H4 (cell line): ENCODE measurements at places on chromosomes 2 and 18. TPM values are rescaled to one million over a fixed set of nuclear protein-coding genes. Genes with fewer than 3 reads are reported as not detected.

Gene SERPINB12
- total RNA-seq: not detected in 2 replicates

Gene DNAH7
- total RNA-seq: 0.02 and 0.50 TPM in 2 replicates

Gene KHK
- total RNA-seq: 0.14 and 0.48 TPM in 2 replicates

Gene C2orf78
- total RNA-seq: 0.31 and 0.45 TPM in 2 replicates

Gene IL36G
- not detected in 2 replicates for total RNA-seq

Gene FIGLA
- not detected in 2 replicates for total RNA-seq

Gene ACADL
- total RNA-seq: 0.48 TPM in 1 of 2 replicates, not detected in the other

Gene LAMA1
- 3.2 and 4.7 TPM in 2 replicates for total RNA-seq

Gene APOB
- not detected in 2 replicates for total RNA-seq

Gene PAX3
- total RNA-seq: 2.3 and 5.5 TPM in 2 replicates
